Smooth muscle cell of the umbilical artery (primary cell): ENCODE measurements at places on chromosomes 16 and 17. TPM values are rescaled to one million over a fixed set of nuclear protein-coding genes. Genes with fewer than 3 reads are reported as not detected.

GABARAPL2 gene
- 50.2 and 85.2 TPM in 2 replicates for total RNA-seq

CACNA1G gene
- total RNA-seq = 0.05 TPM in 1 of 2 replicates, not detected in the other

TMEM92 gene
- 0.09 TPM in 1 of 2 replicates, not detected in the other for total RNA-seq

CCL4L2 gene
- not detected in 2 replicates for total RNA-seq

AANAT gene
- 0.37 TPM in 1 of 2 replicates, not detected in the other for total RNA-seq

MARVELD3 gene
- total RNA-seq = not detected in 2 replicates

KRTAP3-2 gene
- total RNA-seq = not detected in 2 replicates

IRX3 gene
- 0.32 and 1.8 TPM in 2 replicates for total RNA-seq

HSD17B1 gene
- total RNA-seq = 0.88 and 1.5 TPM in 2 replicates

MPO gene
- 0.09 TPM in 1 of 2 replicates, not detected in the other for total RNA-seq

TP53TG3B gene
- not detected in 2 replicates for total RNA-seq

PPP1R27 gene
- 0.09 TPM in 1 of 2 replicates, not detected in the other for total RNA-seq

RNPS1 gene
- total RNA-seq = 44.5 and 91.3 TPM in 2 replicates

GNG13 gene
- total RNA-seq = not detected in 2 replicates

MRPL12 gene
- 4.2 and 7.8 TPM in 2 replicates for total RNA-seq

OR1A1 gene
- total RNA-seq = not detected in 2 replicates

SLFN14 gene
- not detected in 2 replicates for total RNA-seq

PRSS27 gene
- total RNA-seq = 0.30 and 0.42 TPM in 2 replicates

PRKCB gene
- total RNA-seq = under 0.01 and 0.30 TPM in 2 replicates

KRT35 gene
- not detected in 2 replicates for total RNA-seq

CHST4 gene
- total RNA-seq = not detected in 2 replicates

GP1BA gene
- total RNA-seq = not detected in 2 replicates

AKAP1 gene
- 11.9 and 14.7 TPM in 2 replicates for total RNA-seq
